Activated naive CD4-positive, alpha-beta T cell treated with anti-CD3 and anti-CD28 coated beads, Interleukin-2, amount 50 U/mL, for 72 hours (primary cell): ENCODE measurements at places on chromosomes 3 and 15. TPM values are rescaled to one million over a fixed set of nuclear protein-coding genes. Genes with fewer than 3 reads are reported as not detected.

The ATP13A4 gene
- total RNA-seq, result 4.4 TPM

The ARHGEF3 gene
- 54.0 TPM for total RNA-seq

The CLEC3B gene
- not detected for total RNA-seq

The CYP8B1 gene
- total RNA-seq, result not detected

The TPM1 gene
- total RNA-seq, result 8.6 TPM

The CKMT1A gene
- total RNA-seq, result not detected

The SCAANT1 gene
- not detected for total RNA-seq

The GPR149 gene
- not detected for total RNA-seq

The IL17RB gene
- 0.18 TPM for total RNA-seq

The ABHD5 gene
- total RNA-seq, result 11.3 TPM

The SLC27A2 gene
- total RNA-seq, result 54.7 TPM

DNA sequence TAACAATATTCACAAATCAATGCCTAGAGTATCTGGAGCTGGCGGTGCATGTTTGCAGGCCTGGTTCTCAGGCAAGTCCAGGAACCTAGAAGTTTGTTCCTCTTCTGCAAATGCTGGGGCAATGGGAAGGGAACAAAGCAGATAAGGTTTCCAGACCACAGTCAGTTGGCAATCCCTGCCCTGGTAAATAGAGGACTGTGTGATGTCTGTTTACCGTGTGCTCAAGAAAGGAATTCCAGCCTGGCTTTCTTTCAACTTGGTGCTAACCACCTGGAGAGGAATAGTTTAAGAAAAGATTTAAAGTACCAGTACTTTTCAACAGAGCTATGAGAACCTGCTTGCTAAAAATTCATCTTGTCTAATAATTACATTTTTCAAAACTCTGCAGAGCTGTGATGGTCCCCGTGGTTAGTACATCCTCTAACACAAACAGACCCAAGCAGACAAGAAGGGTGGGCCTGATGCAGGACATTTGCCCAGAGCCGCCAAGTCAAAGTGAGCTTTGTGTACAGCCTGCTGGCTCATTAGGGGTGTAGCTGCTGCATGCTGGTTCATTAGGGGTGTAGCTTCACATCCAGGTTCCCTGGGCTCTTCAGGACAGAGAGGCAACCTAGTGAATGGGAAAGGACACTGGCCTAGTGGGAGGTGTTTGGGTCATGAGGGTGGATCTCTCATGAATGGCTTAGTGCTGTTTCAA, 220.5 kb downstream of the SQOR start:
- no peak for DNase-seq

- no peak for DNase-seq
These were observed 97.7 kb upstream of the P2RY1 start for GRCh38 chr3:152737021-152737908.

DNA sequence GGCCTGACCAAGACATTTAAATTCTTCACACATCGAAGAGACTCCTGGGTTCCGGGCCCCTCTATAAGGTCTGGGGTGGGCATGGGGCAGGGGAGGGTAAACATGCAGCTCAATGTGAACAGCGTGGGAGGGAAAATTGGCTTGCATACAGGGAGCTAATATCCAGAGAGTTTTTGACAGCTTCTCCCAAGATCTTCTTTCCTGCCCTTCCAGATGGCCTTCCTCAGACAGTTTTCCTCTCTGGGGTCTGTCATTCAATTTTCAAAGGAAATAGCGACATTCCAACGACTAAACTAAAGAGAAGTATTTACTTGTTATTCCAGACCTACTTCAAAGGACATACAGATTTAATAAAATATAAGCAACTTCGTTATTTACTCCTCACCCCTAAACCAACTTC, 1030.6 kb downstream of the MCTP2 start:
- DNase-seq, result no peak

DNA sequence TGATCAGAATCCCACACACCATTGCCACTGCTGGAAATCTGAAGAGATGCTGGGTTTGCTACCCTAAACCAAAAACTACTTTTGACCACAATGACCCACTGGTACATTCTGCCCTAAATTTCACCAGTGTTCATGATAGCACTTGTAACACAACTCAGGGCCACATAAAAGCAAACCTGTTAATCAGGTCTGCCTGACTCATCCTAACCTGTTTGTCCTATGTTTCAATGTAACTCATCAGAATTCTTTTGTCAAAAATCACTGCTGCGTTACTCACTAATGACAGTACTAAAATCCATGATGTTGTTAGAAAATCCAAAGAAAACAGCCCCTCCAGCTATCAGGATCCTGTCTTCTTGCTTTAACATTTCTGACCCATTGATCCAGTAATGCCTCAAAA, 55.6 kb upstream of the XCR1 start:
- no peak for DNase-seq

GRCh38 chr15:80317389-80318182, 65.6 kb upstream of the CTXND1 start:
- no peak for DNase-seq

DNA sequence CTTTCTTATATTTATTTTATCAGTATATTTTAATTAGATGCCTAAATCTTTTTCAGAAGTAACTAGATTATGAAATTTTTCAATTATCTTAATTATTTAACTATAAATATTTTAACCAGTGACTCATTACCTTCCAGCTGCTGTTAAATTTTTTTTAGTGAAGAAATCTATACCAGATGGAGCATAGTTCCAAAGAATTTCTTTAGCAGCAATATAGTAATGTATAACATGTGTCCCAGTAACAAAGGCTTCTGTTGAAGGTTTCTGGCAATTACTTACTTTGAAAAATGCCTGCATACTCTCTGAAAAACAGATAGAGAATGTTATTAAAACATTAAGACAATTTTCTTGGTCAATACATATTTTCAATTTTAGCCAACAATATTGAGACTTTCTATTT, 45.1 kb upstream of the CP start:
- no peak for DNase-seq

- DNase-seq, result no peak
These were observed 11.5 kb downstream of the IGDCC3 start for GRCh38 chr15:65366122-65366892.

DNA sequence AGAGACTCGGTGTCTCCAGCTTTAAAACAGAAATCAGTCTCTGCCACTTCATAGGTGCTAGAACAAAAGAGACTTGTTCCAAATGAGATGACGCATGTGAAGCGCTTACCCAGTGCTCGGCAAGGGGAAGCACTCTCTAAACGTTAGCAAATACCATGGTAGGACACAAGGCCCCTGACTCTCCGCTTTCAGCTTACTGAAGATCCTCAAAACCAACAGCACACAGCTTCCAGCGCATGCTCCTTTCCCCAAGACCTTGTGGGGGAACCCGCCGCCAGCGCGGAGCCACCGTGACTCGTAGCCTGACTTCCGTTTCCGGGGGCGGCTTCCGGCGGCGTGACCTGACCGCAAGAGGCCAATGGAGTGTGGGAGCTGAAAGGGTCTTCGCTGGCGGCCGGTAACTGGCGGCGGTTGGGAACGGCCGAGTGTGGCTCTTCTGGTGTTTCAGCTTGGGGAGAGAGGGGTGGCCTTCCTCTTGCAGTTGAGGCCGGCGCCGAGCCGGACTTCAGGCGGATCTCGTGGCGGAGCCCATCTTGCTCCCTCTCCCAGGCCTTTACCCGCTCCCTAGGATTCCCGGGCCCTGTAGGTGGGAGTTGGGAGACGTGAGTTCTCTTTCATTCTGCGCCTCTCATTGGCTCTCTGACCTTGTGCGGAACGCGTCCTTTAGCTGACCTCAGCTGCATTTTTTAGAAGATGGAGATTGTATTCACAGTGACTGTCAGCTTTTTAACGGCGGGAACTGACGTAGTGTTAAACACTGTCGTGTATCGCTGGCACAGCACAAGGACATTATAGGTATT, at the start of gene THUMPD3:
Gene THUMPD3, plus strand, starts transcription at position 324 of the 800 bp plus-strand sequence. CDS start 2,015 bp downstream, outside the sequence.
- peak; percentile 90 for DNase-seq

- no peak for DNase-seq
These were observed 1.4 kb upstream of the AQP9 start for GRCh38 chr15:58136731-58137130.

DNA sequence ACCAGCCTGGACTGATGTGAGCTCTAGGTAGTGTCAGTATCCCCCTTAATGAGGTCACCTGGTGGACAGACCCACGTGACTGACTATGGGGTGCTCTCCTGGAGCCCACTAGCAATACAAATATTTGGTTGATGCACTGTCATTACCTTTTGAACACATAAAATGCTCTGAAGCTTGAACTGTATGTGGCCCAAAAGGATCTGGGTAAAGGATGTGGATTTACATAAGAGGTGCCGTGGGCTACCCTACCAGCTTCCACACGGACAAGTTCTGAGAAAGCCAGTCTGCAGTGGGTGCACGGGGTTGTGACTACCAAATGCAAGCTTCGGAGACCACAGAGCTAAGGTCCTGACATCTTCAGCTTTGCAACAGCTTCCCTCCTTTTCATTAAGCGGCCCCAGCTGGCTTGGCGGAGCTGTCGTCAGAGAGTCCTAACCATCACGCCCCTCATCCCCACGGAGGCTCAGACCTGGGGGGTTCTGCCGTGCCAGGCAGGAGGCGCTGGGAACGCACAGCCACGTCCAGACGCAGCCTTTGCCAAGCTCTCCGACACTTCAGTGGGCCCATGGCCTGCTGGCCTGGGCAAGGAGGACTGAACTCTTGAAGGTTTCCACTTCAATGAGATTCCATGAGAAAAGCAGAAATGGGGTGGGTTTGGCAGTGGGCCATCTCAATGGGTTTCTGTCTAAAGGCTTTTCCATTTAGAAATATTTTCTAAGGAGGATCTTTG, 228.3 kb downstream of the ADAMTS17 start:
- DNase-seq, result no peak

- DNase-seq, result no peak
These were observed 850 bp downstream of the SUCLG2 start for GRCh38 chr3:67653425-67654098.

- DNase-seq, result no peak
These were observed 73.4 kb downstream of the BLM start for GRCh38 chr15:90790561-90790960.

- no peak for DNase-seq
These were observed 46.6 kb upstream of the RASGRP1 start for GRCh38 chr15:38611228-38611627.

DNA sequence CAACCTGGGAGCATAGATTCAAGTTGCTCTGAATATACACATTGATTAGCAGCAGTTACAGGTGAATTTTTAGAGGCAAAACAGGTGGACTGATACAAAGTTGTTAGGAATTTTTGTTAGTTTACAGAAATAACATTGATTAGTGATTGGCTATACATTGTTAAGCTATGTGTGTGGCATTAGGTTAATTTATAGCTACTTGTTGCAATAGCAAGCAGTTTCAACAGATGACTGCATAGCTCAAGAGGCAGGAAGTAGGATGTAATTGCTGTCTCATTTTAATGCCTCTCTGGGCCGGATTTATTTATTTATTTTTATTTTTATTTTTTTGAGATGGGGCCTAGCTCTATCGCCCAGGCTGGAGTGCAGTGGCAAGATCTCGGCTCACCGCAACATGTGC, 99.7 kb downstream of the TCF12 start:
- DNase-seq, result no peak

DNA sequence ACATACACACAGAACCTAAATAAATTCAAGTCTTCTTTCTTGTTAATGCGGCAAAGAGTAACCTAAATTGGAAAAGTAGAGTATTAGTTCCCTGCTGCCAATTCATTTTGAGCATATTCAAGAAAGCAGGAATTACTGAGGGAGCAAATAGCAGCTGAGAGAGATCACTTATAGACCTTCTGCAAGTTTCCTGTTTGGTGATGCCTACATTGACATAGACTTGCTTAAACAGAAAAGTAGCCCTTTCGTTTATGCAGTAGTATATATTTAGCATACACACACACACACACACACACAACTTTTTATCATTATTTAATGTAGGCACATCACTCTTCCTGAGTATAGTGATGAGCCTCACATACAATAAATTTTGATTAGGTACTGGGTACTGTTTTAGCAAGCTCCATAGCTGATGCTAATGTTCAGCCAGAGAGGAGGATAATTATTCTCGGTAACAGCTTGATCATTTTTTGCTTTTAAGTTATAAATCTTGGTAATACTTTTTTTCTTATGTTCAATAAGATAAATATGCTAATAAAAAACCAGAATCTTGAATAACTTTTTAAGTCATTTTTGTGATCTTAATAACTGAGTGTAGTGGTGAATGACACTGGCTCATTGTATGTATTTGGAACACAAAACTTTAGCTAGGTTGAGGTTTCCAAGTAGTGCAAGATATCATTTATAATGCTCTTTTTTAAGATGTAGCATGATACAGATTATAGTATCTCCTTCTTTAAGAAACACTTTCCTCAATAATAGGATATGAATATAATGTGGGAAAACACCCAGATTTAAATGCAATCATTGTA, 174.7 kb downstream of the MBNL1 start:
- DNase-seq, result no peak

DNA sequence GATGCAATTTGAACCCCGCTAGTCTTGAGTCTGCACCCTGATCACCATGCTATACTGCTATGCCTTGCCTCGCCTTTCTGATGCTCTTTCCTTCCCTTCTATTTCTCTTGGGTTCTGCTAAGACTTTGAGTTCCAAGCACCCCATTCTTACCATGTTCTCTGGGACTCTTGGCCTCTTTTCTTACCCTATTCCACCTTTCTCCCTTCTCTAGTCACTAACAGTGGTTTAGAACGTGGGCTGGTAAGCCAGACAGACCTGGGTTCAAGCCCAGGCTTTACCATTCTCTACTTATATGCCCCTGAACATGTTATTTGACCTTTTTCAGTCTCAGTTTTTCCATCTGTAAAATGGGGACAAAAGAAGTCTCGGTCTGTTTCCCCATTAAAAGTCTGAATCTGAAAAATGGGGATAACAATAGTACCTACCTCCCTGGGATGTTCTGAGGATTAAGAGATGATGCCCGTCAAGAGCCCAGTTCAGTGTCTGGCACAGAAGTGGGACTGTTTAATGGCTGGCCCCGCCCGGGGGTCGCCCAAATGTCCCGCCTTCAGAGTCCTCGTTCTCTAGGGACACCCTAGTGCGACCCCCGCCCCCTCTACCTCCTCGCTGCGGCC, 376 bp downstream of the TADA3 start:
- DNase-seq, result no peak
